ENCODE measurements at places on chromosomes 6 and 20.
A peak's percentile ranks its signal among the peaks of the same experiment; 100 is the strongest.

GRCh38 chr6:19446570-19446969, 390.6 kb upstream of the ID4 start:
- DNase-seq: no peak

GRCh38 chr20:50472693-50473664, 37.2 kb upstream of the PTPN1 start:
- DNase-seq: no peak

- DNase-seq: no peak
Observed at GRCh38 chr6:168240160-168240559, 79.4 kb downstream of the DACT2 start.

GRCh38 chr6:128200789-128201188, 299.9 kb upstream of the THEMIS start:
- DNase-seq: no peak

DNA sequence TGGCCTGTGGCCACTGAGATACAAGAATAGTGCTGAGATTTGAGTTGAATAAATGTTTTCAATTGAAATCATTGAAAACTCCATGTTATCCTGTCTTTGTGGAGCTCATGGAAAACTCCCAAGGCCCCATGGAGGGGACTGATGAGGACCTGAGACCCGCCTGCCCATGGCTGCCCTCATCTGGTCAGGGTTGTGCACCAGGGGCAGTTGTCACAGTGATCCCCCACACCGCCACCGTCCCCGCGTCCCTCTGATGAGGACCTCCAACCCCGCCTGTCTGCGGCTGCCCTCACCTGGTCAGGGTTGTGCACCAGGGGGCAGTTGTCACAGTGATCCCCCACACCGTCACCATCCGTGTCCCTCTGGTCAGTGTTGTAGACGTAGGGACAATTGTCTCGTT, 27.8 kb downstream of the THBS2 start:
- no peak for DNase-seq

- peak; percentile 33 for DNase-seq
Observed at GRCh38 chr6:12113190-12113577, 101.1 kb downstream of the HIVEP1 start.

Measured in AG09309 (cell line).